Upper lobe of right lung (tissue), 1 donor: ENCODE measurements at places on chromosomes 13 and 19.

GRCh38 chr13:30900436-30900835, 5.6 kb upstream of the MEDAG start:
- peaks cover 4% of the 10 kb centered on the region for H3K27me3 ChIP-seq
- no peak overlapping the region for H3K27ac ChIP-seq
- H3K4me3 ChIP-seq: no peak overlapping the region

- H3K27ac ChIP-seq: no peak overlapping the region
- H3K4me3 ChIP-seq: no peak overlapping the region
- no peaks in the 10 kb centered on the region for H3K36me3 ChIP-seq
- H3K4me1 ChIP-seq: peaks cover 7% of the 10 kb centered on the region
- no peak for DNase-seq
- no peaks in the 10 kb centered on the region for H3K27me3 ChIP-seq
These were observed 82.8 kb downstream of the INSR start for GRCh38 chr19:7211191-7211951.

DNA sequence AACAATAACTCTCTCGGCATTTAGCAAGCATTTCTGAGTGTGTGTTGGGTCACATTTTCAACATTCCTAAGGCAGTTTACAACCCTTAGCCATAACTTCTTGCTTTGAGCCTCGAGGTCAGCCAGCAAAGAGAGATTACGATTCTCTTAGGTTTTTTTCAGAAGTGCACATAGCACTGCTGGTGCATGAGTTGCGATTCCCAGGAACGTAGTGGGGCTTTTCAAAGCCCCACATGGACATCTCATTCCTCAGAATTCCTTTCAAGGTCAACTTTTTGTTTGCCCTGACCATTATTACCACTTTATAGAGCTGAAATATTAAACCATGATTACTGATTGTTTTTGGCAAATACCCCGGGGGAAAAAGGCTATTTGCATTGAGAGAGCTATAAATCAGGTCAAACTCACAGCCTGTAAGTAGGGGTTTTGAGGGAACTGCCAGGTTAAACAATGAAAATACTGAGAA, 705.3 kb downstream of the GPC5 start:
- H3K27ac ChIP-seq: no peak overlapping the region
- H3K4me3 ChIP-seq: no peak overlapping the region
- DNase-seq: no peak

GRCh38 chr13:45548281-45548680, 67.3 kb downstream of the ERICH6B start:
- no peak overlapping the region for H3K27ac ChIP-seq
- H3K36me3 ChIP-seq: no peaks in the 10 kb centered on the region
- H3K4me1 ChIP-seq: no peaks in the 10 kb centered on the region

DNA sequence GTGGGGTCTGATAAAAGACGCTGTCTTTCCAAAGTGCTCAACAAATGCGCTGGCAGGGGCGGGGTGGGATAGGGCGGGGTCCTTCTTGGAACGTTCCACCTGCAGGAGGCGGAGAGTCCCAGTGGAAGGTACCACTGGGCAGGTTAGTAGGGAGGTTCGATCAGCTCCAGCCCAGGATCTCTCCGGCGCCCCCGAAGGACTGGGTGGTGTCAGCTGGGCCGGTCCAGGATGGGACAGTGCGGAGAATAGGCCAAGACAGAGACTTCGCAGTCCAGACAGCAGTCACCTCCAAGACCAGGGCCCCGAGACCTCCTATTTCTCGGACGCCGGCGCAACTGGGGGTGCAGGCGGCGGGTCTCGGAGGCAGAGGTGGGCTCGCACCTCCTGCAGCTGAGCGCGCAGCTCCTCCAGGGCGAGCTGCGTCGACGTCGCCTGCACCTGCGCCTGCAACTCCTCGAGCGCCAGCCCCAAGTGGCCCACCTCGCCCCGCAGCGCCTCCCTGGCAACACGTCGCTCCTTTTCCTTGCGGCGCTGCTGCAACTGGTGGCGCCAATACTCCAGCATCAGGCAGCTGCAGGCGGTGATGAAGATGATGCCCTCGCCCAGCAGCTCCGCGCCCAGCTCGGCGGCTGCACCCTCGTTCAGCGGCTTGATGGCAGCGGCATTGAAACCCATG, 21.6 kb downstream of the VASP start:
- H3K27me3 ChIP-seq: no peaks in the 10 kb centered on the region
- no peaks in the 10 kb centered on the region for H3K4me1 ChIP-seq
- DNase-seq: peak; percentile 74

DNA sequence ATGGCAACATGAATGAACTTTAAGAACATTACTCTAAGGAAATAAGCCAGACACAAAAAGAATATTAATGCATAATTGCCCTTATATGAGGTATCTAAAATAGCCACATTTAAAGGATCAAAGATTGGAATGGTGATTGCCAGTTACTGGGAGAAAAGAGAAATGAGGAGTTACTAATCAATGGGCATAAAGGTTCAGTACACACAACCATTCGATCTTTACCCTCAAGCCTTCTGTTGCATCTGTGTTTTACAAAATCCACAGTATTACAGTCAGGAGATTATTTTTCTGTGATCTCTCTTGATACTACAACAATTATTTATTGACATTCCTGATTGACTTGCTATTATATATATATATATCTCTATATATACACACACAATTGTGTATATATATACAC, 310.0 kb upstream of the SLITRK5 start:
- H3K4me1 ChIP-seq: no peaks in the 10 kb centered on the region
- DNase-seq: no peak
- no peak overlapping the region for H3K4me3 ChIP-seq
- no peaks in the 10 kb centered on the region for H3K36me3 ChIP-seq
- no peaks in the 10 kb centered on the region for H3K27me3 ChIP-seq

GRCh38 chr19:19653597-19654147, 9.8 kb downstream of the ATP13A1 start:
- peaks cover 96% of the 10 kb centered on the region for H3K36me3 ChIP-seq
- DNase-seq: no peak
- H3K27me3 ChIP-seq: no peaks in the 10 kb centered on the region
- no peaks in the 10 kb centered on the region for H3K4me1 ChIP-seq
